Head of caudate nucleus (tissue), 42 donors: ENCODE measurements at places on chromosomes 6 and 20.

DNA sequence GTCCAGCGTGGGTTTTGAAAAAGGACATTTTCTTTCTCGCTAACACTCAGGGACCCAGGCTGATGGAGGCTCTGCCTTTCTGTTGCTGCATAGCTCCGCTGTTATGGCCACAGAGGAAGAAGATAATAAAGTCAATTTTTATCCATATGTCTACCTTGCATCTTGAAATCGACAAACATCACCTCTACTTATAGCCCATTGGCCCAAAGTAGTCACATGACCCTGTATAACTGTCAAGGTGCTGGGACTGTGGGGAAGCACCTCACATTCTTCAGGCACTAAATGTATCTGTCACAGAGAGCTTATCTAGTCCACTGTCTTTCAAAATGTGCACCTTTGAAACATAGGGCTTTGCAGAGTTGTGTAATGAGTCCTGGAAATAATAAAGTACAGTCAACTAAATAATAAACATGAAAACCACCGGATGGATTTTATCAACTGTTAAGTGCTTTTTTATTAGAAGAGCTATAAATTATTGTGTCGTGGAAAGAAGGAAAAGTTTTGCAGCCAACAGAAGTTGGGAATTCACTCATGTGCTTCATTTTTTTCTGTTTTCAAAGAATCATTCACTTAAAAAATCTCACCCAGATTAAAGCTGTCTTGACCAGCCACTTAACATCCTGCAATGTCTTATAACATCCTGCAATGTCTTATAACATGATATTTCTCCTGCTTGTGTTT, 47.7 kb upstream of the RCAN2 start:
- DNase-seq: no peak

GRCh38 chr20:21146215-21146614, 20.3 kb downstream of the KIZ start:
- DNase-seq: no peak

- DNase-seq: no peak
Measured at GRCh38 chr6:34522761-34523160, 33.4 kb downstream of the SPDEF start.

- no peak for DNase-seq
Measured at GRCh38 chr6:161035182-161035980, 43.8 kb downstream of the MAP3K4 start.

DNA sequence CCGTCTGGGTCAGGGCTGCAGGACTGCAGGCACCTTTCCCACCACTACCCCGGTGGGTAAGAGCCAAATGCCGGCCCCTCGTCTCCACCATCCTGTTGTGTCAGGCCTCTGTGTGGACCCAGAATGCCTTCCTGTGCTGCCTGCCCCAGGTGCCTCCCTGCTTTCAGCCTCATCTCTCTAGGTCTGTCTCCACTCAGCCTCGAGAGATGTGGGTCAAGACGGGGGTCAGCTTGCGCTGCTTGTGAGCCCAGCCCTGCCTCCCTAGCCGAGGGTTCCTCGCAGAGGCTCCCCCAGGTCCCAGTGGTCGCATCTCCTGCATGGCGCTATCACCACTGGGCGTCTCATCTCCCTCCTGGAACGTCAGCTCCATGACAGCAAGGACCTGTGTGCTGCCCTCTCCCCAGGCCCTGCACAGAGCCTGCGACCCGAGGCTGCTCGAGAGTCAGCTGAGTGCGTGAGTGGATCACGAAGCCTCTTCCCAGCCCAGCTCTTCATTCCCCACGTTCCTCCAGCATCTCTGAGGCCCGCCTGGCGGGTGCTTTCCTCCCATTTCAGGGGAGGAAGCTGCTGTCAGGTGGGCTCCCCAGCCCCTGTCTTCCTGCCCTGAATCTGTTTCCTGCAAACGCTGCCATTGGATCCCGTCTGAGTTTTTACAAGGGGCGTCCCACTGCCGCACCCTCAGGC, 38.7 kb upstream of the ZBP1 start:
- no peak for DNase-seq

GRCh38 chr6:126372626-126373025, 32.7 kb downstream of the CENPW start:
- no peak for DNase-seq

GRCh38 chr20:4632876-4633275, 88.8 kb upstream of the PRND start:
- no peak for DNase-seq

GRCh38 chr6:26550250-26550993, 12.3 kb downstream of the HMGN4 start:
- no peak for DNase-seq

GRCh38 chr6:57262901-57263694, 41.0 kb upstream of the RAB23 start:
- no peak for DNase-seq

- no peak for DNase-seq
Measured at GRCh38 chr20:11124849-11125505, 451.2 kb upstream of the JAG1 start.

DNA sequence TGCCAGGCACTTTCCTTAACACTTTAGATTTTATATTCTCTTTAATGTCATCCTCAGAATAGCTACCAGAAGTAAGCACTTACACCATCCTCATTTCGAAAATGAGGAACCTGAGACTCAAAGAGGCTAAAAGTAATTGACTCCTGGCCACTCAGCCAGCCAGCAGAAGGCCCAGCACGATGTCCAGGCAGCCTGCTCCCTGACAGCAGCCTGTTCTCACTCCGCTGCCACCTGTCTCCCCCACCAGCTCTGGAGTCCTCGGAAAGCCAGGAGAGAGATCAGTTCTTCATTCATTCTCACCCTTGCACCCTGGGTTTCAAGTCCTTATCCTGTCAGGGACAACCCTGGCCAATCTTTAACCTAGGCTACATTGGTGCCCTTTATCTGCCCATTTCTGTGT, 174.0 kb downstream of the SASH1 start:
- DNase-seq: no peak

- DNase-seq: no peak
Measured at GRCh38 chr20:53517146-53517545, 76.5 kb downstream of the ZNF217 start.

GRCh38 chr6:128327890-128328289, 192.5 kb downstream of the PTPRK start:
- no peak for DNase-seq

DNA sequence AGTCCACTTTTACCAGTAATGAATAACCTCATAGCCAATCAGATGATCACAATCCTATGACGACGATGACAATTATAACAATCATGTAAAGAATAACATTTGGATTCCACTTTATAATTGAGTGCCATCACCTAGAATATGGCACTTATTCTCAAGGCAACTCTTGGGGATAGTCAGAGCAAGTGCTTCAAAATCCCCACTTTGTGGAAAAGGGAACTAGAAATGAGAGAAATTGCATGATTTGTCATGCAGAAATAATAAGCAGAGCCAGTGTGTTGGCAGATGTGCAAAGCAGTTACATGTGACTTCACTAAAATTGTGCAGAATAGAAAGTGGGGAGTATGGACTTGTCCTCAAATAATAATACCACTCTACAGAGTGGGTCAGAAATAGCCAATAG, 41.3 kb downstream of the FRK start:
- DNase-seq: no peak

GRCh38 chr20:11267131-11267761, 593.4 kb upstream of the JAG1 start:
- peak; percentile 31 for DNase-seq

DNA sequence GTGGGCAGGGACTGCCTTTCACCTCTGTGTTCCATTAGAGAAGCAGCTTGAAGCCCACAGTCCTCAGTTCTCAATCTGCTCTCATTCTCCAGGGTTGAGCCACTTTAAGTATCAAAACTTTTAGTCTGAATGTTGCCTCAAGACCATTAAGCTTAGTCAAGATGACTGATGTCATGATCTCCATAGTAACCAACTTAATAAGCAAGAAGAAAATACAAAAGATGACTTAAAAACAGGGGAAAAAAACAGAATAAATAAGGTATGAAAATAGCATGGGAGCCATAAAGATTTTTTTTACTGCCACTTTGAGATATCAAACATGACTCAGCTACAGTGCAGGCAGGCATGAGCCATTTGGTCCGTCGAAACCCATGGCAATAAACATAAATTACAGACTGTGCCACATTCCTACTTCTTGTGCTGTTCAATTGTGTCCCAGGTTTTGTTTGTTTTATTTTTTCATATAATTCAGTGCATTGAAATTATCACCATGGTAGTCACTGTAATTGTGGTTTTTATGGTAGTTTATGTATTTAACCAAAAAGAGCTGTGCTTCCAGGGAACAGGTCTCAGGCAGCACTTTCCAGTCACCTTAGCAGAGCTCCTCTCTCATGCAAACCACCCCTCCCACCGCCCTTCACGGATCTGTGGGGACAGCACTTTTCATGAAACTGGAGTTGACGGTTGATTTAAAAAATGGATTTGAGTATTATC, 156.5 kb upstream of the INSM1 start:
- no peak for DNase-seq

DNA sequence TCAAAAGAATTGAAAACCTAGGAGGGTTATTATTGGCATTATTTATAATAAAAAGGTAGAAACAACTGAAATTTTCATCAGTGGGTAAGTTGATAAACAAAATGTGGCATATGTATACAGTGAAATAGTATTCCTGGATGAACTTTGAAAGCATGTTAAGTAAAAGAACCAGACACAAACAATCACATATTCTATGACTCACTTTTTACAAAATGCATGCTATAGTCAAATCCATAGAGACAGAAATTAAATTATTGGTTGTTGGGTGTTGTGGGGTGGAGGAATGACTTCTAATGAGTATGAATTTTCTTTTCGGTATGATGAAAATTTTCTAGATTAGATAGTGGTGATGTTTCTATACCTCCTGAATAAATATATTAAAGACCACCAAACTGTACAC, 94.6 kb downstream of the LRRC1 start:
- no peak for DNase-seq

DNA sequence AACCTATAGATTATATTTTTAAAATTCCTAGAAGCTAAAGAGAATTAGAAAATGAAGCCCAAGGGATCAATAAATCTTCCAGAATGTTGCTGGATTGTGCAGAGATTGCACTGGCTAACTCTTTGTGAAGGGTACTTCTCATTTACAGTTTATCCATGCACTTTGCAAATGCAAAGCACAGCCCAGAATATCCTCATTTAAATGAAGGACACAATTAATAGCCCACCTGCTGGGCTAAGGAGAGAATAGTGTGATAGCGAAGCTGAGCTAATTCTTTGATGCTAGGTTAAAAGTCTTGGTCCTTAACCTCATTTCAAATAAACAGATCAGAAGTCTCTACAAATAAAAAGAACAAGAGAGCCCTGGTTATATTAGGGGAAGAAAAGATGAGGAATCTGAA, 72.5 kb downstream of the SMPDL3A start:
- no peak for DNase-seq

DNA sequence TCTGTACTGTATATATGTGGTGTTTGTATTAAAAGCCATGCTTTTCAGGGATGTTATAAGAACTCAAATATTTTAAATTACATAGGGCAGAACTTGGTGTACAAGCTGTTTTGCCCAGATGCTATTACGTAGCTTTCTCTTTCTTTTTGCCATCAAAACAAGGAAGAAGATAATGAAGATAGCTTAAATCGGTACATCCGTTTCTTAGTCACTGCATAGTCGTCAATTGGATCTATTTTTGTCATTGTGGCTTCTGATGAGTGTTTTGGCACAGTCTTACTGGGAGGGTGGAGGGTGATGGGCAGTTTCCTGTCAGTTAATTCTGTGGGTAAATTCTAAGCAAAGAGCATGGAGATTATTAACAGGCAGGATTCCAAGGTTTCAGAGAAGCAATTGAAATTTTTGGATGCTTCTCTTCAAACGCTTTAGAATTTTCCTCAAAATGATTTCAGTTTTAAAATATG, 649.1 kb upstream of the GJE1 start:
- DNase-seq: no peak

GRCh38 chr6:88730611-88731011, 232.8 kb downstream of the RNGTT start:
- no peak for DNase-seq

GRCh38 chr20:15033891-15034290, 696.5 kb upstream of the FLRT3 start:
- DNase-seq: no peak

GRCh38 chr20:57582432-57583288, 21.8 kb downstream of the PCK1 start:
- no peak for DNase-seq

GRCh38 chr6:53539561-53539960, 5.3 kb downstream of the GCLC start:
- DNase-seq: no peak

DNA sequence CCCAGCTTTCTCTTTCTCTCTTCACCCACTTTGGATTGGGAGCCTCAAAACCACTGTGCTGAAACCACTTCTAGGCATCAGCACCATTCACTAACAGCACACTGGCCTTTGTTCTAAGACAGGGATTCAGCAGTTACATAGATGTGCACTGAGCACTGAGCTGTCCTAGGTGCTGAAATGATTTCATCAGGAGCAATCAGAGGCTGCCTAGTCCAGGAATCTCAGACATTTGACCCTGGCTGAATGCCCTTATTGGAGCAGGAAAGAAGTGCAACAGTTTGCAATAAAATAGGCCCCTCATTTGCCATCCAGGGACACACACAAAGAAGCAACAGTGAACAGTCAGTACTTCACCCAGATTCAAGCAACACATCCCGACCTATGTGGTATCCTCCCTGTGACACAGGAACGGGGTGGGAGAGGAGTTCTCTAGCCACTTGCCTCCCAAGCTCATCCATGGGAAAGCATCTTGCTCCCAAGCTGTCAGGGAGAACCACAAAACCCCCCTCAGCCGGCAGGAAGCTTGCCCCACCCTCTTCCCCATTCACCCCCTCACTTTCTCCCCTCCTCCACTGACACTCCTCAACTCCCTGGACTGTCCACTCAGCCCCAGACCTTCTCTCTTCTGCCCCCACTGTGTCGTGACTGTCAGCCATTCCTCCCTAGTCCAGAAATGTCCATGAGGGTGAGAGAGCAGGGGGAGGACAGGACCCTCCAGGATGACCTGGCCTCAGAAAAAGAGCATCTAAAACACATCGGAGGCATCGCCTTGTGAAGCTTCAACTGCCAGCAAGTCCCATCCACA, 304.4 kb downstream of the PREX1 start:
- DNase-seq: no peak

GRCh38 chr6:92810913-92811312, 608.4 kb downstream of the EPHA7 start:
- DNase-seq: peak; percentile 10

- no peak for DNase-seq
Measured at GRCh38 chr20:9427430-9428291, 86.7 kb upstream of the LAMP5 start.

- no peak for DNase-seq
Measured at GRCh38 chr20:49115564-49115963, 69.5 kb downstream of the CSE1L start.
